Bronchial epithelial cell (primary cell): ENCODE measurements at places on chromosomes 5 and 9.
A peak's percentile ranks its signal among the peaks of the same experiment; 100 is the strongest.

DNA sequence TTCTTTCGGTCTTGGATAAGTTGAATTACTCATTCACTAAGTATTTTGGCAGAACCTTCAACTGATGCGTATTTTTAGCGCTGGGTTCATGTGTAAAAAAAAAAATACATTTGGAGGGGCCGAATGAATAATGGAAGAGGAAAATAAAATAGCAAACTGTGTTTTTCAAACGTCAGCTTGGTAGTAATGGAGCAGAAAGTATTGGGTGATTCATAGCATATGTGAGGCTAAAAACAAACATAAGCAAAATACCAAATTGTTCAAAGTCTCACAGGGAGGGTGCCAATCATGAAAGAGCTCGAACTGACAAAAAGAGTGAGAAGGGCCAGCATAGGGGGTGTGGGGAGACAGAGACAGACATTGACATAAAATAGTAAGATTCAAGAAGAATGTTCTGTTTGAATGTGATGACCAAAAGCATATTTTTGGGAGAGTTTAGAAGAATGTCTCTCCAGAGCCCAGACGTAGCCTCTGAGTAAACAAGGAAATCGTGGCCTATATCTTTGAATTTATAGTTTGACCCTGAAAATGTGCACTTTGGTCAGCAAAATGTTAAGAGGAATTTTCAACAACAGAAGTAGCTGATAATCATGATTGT lies 174.9 kb upstream of the HMHB1 start:
- DNase-seq = no peak

GRCh38 chr5:73827106-73827450 lies 201.1 kb downstream of the ARHGEF28 start:
- no peak for DNase-seq

DNA sequence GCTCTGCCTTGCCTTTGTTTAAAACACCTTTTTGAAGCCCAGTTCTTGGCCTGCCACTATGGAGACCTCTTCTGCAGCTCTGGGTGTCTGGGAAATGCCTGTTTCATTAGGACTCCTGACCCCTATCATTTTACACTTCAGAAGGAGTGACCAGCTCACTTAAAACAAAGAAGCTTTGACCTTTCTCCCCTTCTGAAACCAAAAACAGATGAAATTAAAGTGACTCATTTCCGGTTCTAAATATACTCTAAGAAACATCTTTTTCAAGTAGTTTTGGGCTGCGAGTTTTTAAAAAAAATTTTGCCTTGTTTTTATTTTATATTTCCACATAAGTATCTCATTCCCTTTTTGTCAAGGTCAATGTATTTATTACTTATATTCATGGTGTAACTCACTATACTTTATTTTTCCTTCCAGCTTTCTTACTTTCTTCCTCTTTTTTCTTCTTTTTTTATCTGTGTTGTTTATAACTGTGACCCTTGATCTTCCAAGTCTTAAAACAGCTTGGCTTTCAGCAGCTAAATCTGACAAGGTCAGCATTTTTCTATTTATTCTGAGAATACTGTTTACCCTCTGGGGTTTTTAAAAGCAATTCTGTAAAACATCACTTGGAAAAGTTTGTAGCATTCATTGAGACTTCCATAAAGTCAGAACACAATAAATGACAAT lies 672.9 kb downstream of the NR2F1-AS1 start:
- no peak for DNase-seq

- DNase-seq = peak; percentile 83
These were observed 1.7 kb downstream of the TRIO start for GRCh38 chr5:14144586-14145434.

DNA sequence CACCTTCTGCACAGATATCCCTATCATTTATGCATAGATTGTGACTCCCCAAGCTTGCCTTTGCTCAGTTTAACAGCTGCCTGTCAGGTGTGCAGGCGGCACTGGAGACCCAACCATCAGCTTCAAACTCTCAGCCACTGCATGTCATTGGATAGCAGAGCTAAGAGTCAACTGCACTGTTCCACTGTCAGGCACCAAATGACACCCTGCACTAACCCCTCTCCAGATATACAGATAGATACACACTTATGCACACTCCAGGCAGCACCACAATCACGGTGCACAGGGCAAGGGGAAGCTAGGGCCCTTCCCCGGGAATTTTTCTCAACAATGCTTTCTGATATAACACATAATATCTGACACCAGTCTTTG lies 142.3 kb downstream of the BNC2 start:
- DNase-seq = no peak

- no peak for DNase-seq
These were observed 32.4 kb upstream of the VDAC1 start for GRCh38 chr5:134037160-134037559.

GRCh38 chr5:37637165-37637845 lies 202.5 kb downstream of the GDNF start:
- peak; percentile 56 for DNase-seq

DNA sequence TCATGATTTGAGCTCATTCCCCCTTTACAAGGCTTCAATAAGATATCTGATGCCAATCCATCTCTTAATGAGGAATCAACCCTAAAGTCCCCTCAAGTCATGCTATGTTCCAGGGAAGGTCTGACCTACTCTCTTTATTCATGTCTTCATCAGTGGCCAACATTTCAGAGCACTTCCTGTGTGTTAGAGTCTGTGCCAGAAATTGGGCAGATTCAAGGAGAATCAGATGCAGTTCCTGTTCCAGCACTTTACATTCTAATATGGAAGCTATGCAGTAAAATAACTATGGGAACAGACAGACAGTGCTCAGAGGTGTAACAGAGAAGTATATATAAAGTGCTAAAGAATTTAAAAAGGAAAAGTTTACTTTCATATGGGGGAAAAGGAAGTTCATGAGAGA lies 193.4 kb upstream of the NR4A3 start:
- no peak for DNase-seq

DNA sequence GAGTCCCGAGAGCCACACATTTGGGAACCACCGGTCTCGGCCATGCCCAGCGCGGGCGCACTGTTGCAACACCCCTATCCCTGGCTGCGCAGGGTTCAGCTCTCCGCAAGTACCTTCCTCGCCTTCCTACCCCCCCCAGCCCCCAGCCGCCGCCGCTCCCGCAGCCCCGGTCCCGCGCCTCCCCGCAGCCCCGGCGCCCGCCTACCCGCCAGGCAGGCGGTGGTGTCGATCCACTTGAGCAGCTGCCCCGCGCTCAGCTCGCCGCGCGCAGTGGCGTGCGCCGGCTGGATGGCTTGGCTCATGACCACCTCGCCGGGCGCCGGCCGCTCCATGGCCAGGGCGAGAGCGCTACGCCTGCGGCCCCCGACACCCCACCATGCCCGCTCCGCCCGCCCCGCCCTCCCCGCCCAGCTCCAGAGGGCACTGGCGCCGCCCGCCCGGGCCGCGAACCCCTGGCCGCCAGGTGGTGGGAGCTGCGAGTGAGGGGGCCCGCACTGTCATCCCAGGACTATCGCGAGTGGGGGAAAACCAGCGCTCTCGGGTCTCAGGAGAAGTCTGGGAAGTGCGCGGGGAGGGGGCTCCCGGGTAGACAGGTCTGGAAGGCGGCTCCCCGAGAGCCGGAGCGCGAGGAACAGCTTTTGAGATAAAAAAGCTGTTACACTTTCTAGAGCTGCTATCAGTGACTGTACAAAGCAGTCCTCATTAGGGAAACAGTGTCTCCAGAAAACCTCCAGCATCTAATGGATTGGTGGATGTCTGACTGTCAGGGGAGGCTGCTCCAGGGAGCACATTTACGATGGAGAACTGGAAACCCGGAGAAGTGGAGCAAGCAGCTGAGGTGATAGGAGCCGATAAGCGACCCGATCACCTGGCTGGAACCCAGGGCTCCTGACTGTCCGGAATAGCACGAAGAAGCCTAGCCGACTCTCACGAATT lies at the start of gene ACOT12:
Gene ACOT12 (minus strand): TSS at position 352 of the 936 bp plus-strand sequence. CDS start 20 bp downstream, at position 332.
- DNase-seq = no peak

- no peak for DNase-seq
These were observed 139.9 kb upstream of the ACOT12 start for GRCh38 chr5:81533629-81534405.

DNA sequence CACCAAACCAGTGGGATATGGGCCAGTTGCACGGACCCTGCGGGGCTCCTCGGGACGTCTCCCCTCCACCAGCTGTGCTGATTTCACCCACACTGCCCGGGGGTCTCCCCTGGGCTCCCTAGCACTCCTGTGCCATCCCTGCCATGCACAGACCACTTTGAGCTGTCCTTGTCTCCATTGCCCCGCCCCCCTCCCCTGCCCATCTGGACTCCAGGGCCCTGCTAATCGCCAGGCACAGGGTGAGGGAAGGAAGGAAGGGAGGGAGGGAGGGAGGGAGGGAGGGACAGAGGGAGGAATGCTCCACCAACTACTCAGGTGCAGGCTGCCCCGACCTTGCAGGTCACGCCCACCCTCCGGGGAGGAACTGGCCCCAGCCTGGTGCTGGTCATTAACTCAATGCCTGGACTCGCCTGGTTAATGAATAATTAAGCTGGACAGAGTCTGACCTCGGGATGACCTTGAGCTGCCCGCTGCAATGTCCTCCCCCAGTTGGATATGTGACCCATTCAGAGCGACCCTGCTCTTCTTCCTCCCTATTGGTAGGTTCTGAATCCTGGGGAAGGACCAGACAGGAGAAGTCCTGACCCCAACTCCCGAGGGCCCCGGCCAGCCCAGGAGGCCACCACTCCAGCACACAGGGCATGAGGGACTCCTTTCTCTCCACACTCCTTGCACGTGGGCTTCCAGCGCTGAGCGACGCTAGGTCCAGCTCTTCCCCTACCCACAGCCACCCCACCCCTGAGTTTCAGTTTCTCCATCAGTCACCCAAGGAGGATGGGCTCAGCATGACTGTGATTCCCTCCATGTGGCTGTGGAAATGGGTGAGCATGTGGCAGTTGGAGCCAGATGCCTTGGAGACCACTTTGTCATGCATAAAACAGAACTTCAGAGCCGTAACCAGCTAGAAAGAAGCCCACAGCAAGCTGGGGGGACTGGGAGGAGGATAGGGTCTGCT lies 62.1 kb downstream of the C9orf50 start:
- DNase-seq = no peak

DNA sequence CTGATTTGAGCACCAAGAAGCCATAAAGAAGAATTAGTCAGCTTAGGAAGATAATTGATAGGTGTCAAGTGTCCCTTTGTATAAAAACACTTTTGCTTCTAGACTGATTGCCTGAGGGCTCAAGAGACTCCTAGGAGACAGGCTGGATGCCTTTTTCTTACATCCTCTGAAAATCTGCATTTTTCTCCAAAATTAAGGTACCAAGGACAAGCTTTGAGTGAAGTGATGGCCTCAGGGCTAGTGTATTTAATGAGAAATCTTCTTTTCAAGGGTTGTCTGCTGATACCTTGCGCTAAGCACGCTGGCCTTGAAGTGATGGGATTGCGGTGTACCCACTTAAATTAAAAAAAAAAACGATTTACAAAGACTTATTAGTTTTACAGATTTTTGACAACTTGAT lies 304.0 kb downstream of the TLR4 start:
- DNase-seq = no peak

DNA sequence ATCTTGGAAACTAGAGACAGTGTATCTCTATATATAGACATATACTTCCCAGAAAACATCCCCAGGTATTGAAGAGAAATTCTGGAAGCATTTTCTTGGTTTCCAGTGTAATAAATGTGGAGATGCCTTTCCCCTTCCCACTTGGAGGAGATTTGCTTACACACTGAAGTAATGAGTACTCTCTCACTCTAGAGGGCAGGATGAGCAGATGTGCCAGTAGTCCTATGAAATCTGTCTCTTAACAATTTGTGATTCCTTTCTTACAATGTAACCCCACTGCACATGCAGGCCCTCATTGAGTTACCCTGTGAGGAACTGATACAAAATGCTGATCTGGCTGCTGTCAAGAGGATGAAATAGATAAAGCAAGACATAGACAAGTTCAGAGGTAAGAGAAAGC lies 567.2 kb downstream of the SLCO4C1 start:
- DNase-seq = peak; percentile 13
